ENCODE measurements at places on chromosomes 3 and 15. TPM values are rescaled to one million over a fixed set of nuclear protein-coding genes. Genes with fewer than 3 reads are reported as not detected.

The DNAH1 gene
- 7.7 TPM for polyA plus RNA-seq

The CFAP20DC gene
- polyA plus RNA-seq, result 0.83 TPM

The CTXND1 gene
- polyA plus RNA-seq, result 0.60 TPM

The MKRN3 gene
- not detected for polyA plus RNA-seq

The RBP2 gene
- polyA plus RNA-seq, result 57.1 TPM

The TSEN2 gene
- polyA plus RNA-seq, result 16.0 TPM

The KLHL6 gene
- under 0.01 TPM for polyA plus RNA-seq

The SLC28A1 gene
- not detected for polyA plus RNA-seq

The C2CD4A gene
- 0.23 TPM for polyA plus RNA-seq

The CLDN18 gene
- 0.10 TPM for polyA plus RNA-seq
